ENCODE measurements at places on chromosomes 5 and 9.

- H3K27ac ChIP-seq: no peak overlapping the region
- peaks cover 1% of the 10 kb centered on the region for H3K27me3 ChIP-seq
- DNase-seq: no peak
- no peak overlapping the region for H3K4me3 ChIP-seq
- no peaks in the 10 kb centered on the region for H3K4me1 ChIP-seq
These were observed 16.2 kb downstream of the CDC14B start for GRCh38 chr9:96603305-96604003.

DNA sequence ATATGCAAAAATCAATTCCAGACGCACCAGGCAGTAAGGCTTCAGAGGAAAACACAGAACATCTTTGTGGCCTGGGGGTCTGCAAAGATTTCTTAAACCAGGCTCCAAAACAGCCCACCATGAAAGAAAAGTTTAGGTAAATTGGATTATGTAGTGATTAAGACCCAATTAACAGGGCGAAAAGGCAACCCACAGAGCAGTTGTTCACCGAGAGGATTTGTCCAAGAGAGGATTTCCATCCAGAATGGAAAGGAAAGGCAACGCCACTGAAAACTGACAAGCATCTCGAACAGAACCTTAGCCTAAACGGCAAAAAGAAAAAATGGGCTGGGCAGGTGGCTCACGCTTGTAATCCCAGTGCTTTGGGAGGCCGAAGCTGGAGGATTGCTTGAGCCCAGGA lies 37.4 kb downstream of the GLT6D1 start:
- no peaks in the 10 kb centered on the region for H3K4me1 ChIP-seq
- H3K36me3 ChIP-seq: no peaks in the 10 kb centered on the region
- peaks cover 10% of the 10 kb centered on the region for H3K27me3 ChIP-seq
- no peak overlapping the region for H3K27ac ChIP-seq
- H3K4me3 ChIP-seq: no peak overlapping the region
- no peak for DNase-seq

- H3K27me3 ChIP-seq: no peaks in the 10 kb centered on the region
- H3K27ac ChIP-seq: no peak overlapping the region
- no peak for DNase-seq
- no peaks in the 10 kb centered on the region for H3K4me1 ChIP-seq
- H3K4me3 ChIP-seq: no peak overlapping the region
- H3K36me3 ChIP-seq: no peaks in the 10 kb centered on the region
These were observed 33.8 kb downstream of the JMY start for GRCh38 chr5:79269733-79270166.

DNA sequence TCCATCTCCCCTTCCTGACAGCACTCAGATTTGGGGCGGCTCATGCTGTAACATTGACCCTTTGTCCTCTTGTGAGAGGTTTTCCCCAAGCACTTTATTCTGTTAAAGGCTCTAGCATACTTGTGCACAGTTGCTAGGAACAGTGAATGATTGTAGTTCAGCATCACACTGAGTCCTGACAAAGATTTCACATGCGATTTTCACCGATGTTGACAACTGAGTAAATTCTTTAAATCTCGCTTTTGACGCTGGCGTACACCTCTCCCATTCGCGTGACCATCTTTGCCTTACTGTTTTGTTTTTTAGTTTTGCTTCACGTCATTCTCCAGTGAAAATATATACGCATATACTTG lies 780 bp downstream of the CDC37L1 start:
- H3K27ac ChIP-seq: no peak overlapping the region
- peaks cover 2% of the 10 kb centered on the region for H3K27me3 ChIP-seq
- peaks cover 14% of the 10 kb centered on the region for H3K36me3 ChIP-seq
- H3K4me3 ChIP-seq: no peak overlapping the region
- DNase-seq: no peak
- H3K4me1 ChIP-seq: peaks cover 10% of the 10 kb centered on the region

DNA sequence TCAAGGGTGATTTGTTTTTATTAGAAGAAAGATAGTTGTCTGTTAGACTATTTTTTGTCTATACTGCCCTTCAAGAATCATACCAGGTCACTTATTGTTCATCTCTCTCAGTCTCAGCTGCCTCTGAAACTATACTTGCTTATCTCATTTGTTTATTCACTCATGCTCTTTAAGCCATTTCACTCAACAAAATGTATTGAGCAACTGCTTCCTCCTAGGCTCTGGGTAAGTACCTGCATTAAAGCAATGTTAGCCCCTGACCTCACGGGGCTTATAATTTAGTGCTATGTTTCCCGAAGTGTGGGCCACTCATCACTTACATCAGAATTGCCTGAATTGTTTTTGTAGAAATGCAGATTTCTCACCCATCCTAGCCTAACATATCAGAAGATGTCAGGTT lies 100.9 kb downstream of the DPYSL3 start:
- no peaks in the 10 kb centered on the region for H3K4me1 ChIP-seq
- no peak overlapping the region for H3K27ac ChIP-seq
- no peak overlapping the region for H3K4me3 ChIP-seq
- H3K36me3 ChIP-seq: no peaks in the 10 kb centered on the region
- DNase-seq: no peak

- no peaks in the 10 kb centered on the region for H3K36me3 ChIP-seq
- peaks cover 2% of the 10 kb centered on the region for H3K27me3 ChIP-seq
- H3K4me1 ChIP-seq: peaks cover 2% of the 10 kb centered on the region
These were observed 72.7 kb upstream of the NREP start for GRCh38 chr5:111829701-111830100.

DNA sequence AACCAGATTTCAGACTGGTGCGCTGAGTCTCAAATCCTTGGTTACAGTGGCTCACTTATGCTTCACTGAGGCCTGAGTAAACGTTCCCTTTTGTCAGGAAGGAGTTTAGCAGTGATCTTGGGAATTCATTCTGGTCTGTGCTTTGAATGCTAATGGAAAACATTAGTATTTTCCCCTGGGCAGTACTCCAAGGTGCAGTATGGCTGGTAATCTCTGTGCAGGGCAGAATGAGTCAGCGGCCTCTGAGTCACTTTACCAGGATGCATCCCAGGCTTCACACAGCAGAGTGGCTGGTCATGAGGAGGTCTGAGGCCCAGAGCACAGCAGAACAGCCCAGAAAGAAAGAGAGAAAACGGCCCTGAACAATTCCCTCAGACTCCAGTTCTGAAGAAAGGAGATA lies 54.0 kb downstream of the PCA3 start:
- H3K4me3 ChIP-seq: no peak overlapping the region
- H3K4me1 ChIP-seq: no peaks in the 10 kb centered on the region
- no peaks in the 10 kb centered on the region for H3K36me3 ChIP-seq
- H3K27me3 ChIP-seq: no peaks in the 10 kb centered on the region

DNA sequence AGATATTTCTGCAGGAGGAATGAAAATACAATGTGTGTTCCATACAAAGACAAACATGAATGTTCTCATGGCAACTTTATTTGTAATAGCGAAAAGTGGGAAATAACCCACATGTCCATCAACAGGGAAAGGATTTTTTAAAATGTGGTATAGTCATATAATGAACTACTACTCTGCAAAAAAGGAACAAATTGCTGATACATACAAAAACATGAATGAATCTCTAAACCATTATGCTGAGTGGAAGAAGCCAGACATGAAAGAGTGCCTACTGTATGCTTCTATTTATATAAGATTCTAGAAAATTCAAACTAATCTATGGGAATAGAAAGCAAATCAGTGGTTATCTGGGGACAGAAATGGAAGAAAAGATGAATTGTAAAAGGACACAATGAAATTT lies 52.5 kb downstream of the CDKL3 start:
- no peak overlapping the region for H3K4me3 ChIP-seq
- H3K27ac ChIP-seq: no peak overlapping the region
- peaks cover 2% of the 10 kb centered on the region for H3K27me3 ChIP-seq
- DNase-seq: no peak

DNA sequence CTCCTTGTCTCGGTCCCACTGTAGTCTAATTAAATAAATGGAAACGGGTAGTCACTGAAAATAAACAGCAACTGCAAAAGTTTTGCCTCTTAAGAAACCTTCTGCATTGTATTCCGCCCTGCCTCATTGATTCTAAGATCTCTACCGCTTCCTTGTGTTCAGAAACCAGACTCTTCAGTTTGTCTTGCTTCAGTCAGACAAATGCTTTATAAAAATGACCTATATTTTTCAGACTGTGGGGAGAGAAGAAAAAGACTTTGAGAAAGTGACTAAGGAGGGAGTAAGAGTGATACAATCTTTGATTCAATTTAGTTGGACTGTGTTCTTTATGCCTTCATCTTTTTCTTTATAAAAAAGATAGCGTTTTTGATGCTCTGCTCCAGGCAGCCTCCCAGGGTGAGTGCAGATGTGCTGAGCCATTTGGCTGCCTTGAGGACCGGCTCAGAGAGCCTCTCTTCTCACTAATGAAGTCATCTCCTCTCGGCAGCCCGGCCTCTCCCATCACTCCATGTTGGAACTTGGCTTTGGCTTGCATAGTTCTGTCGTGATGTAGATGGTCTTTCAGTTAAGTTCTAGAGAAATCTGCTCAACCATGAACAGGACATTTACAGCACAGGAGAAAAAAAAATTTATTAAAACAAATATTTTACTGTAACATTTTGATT lies 4.0 kb upstream of the VCAN start:
- no peak overlapping the region for H3K27ac ChIP-seq
- DNase-seq: no peak
- H3K36me3 ChIP-seq: no peaks in the 10 kb centered on the region

GRCh38 chr5:111043712-111044506 lies 27.6 kb upstream of the TSLP start:
- no peaks in the 10 kb centered on the region for H3K36me3 ChIP-seq
- peaks cover 3% of the 10 kb centered on the region for H3K27me3 ChIP-seq
- H3K4me1 ChIP-seq: no peaks in the 10 kb centered on the region

GRCh38 chr9:132241840-132242620 lies 80.2 kb downstream of the NTNG2 start:
- H3K27me3 ChIP-seq: peaks cover 36% of the 10 kb centered on the region
- H3K4me3 ChIP-seq: peak overlapping the region; percentile 93
- H3K27ac ChIP-seq: peak overlapping the region; percentile 15
- DNase-seq: peak; percentile 50

GRCh38 chr5:178143901-178144300 lies 9.8 kb downstream of the NHP2 start:
- H3K4me3 ChIP-seq: no peak overlapping the region
- no peak for DNase-seq
- H3K36me3 ChIP-seq: peaks cover 77% of the 10 kb centered on the region
- H3K4me1 ChIP-seq: peaks cover 6% of the 10 kb centered on the region
- no peak overlapping the region for H3K27ac ChIP-seq

GRCh38 chr9:15606643-15607472 lies 54.0 kb downstream of the CCDC171 start:
- no peak overlapping the region for H3K27ac ChIP-seq
- DNase-seq: no peak
- no peak overlapping the region for H3K4me3 ChIP-seq
- no peaks in the 10 kb centered on the region for H3K36me3 ChIP-seq
- H3K27me3 ChIP-seq: no peaks in the 10 kb centered on the region
